Activated T-helper 2 cell treated with anti-CD3 and anti-CD28 coated beads, Interferon-gamma antibody, Interleukin-2, Interleukin-4, amounts not matched to agents 10 μg/mL and 5 μg/mL and 100 μg/mL, durations not matched to agents 14 hours and 24 hours and 36 hours (primary cell): ENCODE measurements at places on chromosomes 1 and 21.

DNA sequence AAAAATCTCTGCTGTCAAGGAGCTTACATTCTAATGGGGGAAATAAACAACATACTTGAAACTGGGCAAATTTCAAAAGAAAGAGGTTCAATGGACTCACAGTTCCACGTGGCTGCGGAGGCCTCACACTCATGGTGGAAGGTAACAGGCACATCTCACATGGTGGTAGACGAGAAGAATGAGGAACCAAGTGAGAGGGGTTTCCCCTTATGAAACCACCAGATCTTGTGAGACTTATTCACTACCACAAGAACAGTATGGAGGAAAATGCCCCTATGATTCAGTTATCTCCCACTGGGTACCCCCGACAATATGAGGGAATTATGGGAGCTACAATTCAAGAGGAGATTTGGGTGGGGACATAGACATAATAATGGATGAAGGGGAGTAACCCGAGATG, 226.4 kb downstream of the ZP4 start:
- no peaks in the 10 kb centered on the region for H3K36me3 ChIP-seq
- no peak for DNase-seq
- H3K4me1 ChIP-seq, result no peaks in the 10 kb centered on the region
- no peaks in the 10 kb centered on the region for H3K27me3 ChIP-seq

- no peaks in the 10 kb centered on the region for H3K36me3 ChIP-seq
- no peak overlapping the region for H3K27ac ChIP-seq
- peak; percentile 66 for DNase-seq
- H3K4me3 ChIP-seq, result no peak overlapping the region
- H3K27me3 ChIP-seq, result no peaks in the 10 kb centered on the region
Observed at GRCh38 chr1:151534662-151535278, 5.3 kb upstream of the TUFT1 start.

GRCh38 chr1:14182856-14183255, 415.6 kb upstream of the KAZN start:
- H3K27me3 ChIP-seq, result peaks cover 11% of the 10 kb centered on the region
- H3K36me3 ChIP-seq, result no peaks in the 10 kb centered on the region
- DNase-seq, result no peak
- no peaks in the 10 kb centered on the region for H3K4me1 ChIP-seq
- no peak overlapping the region for H3K27ac ChIP-seq

GRCh38 chr21:43354026-43354420, 72.9 kb downstream of the SIK1 start:
- H3K27me3 ChIP-seq, result no peaks in the 10 kb centered on the region
- no peaks in the 10 kb centered on the region for H3K36me3 ChIP-seq
- H3K4me1 ChIP-seq, result peaks cover 7% of the 10 kb centered on the region
- no peak overlapping the region for H3K4me3 ChIP-seq
- DNase-seq, result no peak

DNA sequence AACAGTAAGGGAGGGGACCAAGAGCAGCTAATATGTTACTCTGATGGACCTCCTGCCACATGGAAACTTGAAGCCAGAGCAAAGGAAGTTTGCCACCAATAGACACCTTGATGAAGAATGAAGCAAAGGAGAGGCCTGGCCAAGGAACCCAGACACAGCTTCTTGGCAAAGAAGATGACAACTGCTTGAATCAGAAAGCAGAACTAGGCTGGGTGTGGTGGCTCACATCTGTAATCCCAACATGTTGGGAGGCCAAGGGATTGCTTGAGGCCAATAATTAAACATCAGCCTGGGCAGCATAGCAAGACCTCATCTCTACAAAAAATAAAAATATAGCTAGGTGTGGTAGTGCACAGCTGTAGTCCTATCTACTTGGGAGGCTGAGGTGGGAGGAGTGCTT, 31.7 kb upstream of the CAPZB start:
- H3K27me3 ChIP-seq, result no peaks in the 10 kb centered on the region
- H3K27ac ChIP-seq, result no peak overlapping the region
- H3K36me3 ChIP-seq, result peaks cover 7% of the 10 kb centered on the region

- no peak overlapping the region for H3K27ac ChIP-seq
- H3K4me1 ChIP-seq, result no peaks in the 10 kb centered on the region
- H3K4me3 ChIP-seq, result no peak overlapping the region
- DNase-seq, result no peak
- H3K27me3 ChIP-seq, result no peaks in the 10 kb centered on the region
- H3K36me3 ChIP-seq, result no peaks in the 10 kb centered on the region
Observed at GRCh38 chr1:17359808-17360207, 12.2 kb upstream of the PADI6 start.

GRCh38 chr1:224613486-224613885, 2.6 kb upstream of the CNIH3 start:
- DNase-seq, result no peak
- H3K27me3 ChIP-seq, result peaks cover 78% of the 10 kb centered on the region
- H3K4me1 ChIP-seq, result peaks cover 22% of the 10 kb centered on the region
- no peaks in the 10 kb centered on the region for H3K36me3 ChIP-seq
- H3K4me3 ChIP-seq, result no peak overlapping the region

DNA sequence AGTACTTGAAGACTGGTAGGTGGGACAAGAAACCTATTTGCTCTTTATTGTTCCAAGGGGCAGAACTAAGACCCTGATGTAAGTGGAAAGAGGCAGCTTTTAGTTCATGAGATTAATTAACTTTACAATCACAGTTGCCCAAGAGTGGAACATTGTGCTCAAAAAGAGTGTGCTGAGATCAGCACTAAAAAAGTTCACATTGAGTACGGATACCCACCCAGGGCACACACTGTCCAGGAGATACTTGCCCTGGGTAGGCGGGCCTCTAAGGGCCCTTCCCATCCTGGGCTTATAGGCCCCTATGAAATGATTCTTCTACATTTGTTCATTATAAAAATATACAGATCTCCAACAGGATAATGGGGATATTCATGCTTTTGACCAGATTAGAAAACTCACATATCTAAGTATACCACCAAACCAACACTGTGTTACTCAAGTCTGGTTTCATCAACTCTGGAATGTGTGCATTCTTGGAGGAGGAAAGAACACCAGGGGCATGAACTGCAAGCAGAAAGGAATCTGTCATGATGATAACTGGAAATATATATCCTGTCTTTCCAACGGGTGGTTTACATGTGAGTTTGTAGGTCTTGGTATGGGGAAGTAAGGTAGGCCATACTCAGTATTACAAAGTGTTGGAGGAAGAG, 626.2 kb downstream of the SMYD3 start:
- no peaks in the 10 kb centered on the region for H3K4me1 ChIP-seq
- no peak overlapping the region for H3K4me3 ChIP-seq
- H3K27ac ChIP-seq, result no peak overlapping the region
- no peaks in the 10 kb centered on the region for H3K27me3 ChIP-seq

GRCh38 chr1:45512641-45513054, 9.0 kb downstream of the PRDX1 start:
- H3K4me3 ChIP-seq, result no peak overlapping the region
- H3K27me3 ChIP-seq, result no peaks in the 10 kb centered on the region
- H3K4me1 ChIP-seq, result peaks cover 21% of the 10 kb centered on the region

DNA sequence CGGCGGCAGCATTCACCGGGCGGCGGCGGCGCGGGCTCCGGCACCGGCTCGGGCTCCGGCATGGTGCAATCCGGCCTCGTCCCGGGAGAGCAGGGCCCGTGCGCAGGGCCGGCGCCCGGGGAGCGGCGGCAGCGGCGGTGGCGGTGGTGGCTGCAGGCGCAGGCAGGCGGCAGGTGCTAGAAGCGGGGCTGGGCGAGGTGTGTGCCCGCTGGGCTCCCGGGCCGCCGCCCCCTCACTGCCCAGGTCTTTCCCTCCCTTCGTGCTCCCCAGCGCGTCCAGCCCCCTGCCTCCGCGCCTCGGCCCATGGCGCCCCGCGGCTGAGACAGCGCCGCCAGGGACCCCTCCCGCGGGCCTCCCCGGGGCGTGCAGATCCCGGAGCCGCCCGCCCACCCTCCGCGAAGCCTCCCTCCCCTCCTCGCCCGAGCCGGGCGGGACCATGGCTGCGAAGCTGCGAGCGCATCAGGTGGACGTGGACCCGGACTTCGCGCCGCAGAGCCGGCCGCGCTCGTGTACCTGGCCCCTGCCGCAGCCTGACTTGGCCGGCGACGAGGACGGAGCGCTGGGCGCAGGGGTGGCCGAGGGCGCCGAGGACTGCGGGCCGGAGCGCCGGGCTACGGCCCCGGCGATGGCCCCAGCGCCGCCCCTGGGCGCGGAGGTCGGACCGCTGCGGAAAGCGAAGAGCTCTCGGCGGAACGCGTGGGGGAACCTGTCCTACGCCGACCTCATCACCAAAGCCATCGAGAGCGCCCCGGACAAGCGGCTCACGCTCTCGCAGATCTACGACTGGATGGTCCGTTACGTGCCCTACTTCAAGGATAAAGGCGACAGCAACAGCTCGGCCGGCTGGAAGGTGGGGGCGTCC, 492 bp downstream of the FOXO6 start:
- peaks cover 50% of the 10 kb centered on the region for H3K27me3 ChIP-seq
- no peak overlapping the region for H3K27ac ChIP-seq
- H3K4me3 ChIP-seq, result peak overlapping the region; percentile 32
- DNase-seq, result no peak

DNA sequence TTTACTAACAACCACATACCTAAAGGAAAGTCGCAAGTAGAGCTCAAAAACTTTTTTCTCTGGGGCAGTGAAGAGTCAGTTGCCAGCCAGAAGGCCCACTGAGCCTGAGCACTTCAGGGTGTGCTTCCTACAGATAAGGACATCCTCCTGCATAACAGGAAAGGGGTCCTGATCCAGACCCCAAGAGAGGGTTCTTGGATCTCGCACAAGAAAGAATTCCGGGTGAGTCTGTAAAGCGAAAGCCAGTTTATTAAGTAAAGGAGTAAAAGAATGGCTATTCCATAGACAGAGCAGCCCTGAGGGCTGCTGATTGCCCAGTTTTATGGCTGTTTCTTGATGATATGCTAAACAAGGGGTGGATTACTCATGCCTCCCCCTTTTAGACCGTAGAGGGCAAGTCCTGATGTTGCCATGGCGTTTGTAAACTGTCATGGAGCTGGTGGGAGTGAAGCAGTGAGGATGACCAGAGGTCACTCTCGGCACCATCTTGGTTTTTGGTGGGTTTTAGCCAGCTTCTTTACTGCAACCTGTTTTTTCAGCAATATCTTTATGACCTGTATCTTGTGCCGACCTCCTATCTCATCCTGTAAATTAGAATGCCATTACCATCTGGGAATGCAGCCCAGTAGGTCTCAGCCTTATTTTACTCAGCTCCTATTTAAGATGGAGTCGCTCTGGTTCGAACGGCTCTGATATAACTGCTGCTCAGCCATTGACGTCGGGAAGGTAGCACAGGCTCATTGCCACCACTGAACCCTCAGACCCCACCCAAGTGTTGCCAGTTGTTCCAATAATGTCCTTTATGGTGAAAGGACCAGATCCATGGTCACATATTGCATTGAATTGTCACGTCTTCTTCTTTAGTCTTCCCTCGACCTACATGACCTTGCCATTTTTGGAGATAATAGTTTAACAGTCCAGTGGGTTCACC, 96.6 kb upstream of the ERRFI1 start:
- no peaks in the 10 kb centered on the region for H3K27me3 ChIP-seq
- H3K4me1 ChIP-seq, result peaks cover 19% of the 10 kb centered on the region
- no peak for DNase-seq
- no peak overlapping the region for H3K4me3 ChIP-seq
- H3K36me3 ChIP-seq, result no peaks in the 10 kb centered on the region

DNA sequence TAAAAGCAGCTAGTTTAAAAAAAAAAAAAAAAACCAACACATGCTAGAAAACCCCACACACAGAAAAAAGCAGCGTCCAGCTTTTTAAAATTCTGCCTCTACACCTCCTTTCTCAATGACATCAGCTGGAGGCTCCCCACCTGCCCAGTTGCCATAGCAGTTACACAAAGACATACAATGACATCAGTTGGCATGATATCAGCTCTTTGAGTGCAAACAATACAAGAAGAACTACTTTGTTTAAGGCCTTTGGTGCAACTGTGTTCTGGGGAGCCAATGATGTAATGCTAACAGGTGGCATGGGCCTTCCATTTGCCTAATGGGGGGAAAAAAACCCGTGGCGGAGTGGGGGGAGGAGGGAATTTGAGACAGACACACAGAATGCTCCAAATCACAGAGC, 32.9 kb downstream of the DUSP10 start:
- DNase-seq, result peak; percentile 41
- H3K27me3 ChIP-seq, result no peaks in the 10 kb centered on the region
- H3K4me1 ChIP-seq, result peaks cover 65% of the 10 kb centered on the region
- H3K4me3 ChIP-seq, result peak overlapping the region; percentile 33
- H3K36me3 ChIP-seq, result peaks cover 57% of the 10 kb centered on the region

GRCh38 chr1:175757381-175758015, 14.1 kb upstream of the TNR start:
- H3K4me3 ChIP-seq, result no peak overlapping the region
- H3K36me3 ChIP-seq, result no peaks in the 10 kb centered on the region
- no peak overlapping the region for H3K27ac ChIP-seq
- no peaks in the 10 kb centered on the region for H3K4me1 ChIP-seq
- H3K27me3 ChIP-seq, result no peaks in the 10 kb centered on the region

- no peaks in the 10 kb centered on the region for H3K36me3 ChIP-seq
- no peaks in the 10 kb centered on the region for H3K27me3 ChIP-seq
- H3K27ac ChIP-seq, result no peak overlapping the region
- H3K4me1 ChIP-seq, result no peaks in the 10 kb centered on the region
- DNase-seq, result no peak
- H3K4me3 ChIP-seq, result no peak overlapping the region
Observed at GRCh38 chr1:17610713-17611112, 71.2 kb downstream of the ARHGEF10L start.

- no peaks in the 10 kb centered on the region for H3K36me3 ChIP-seq
- H3K4me3 ChIP-seq, result no peak overlapping the region
- no peak for DNase-seq
Observed at GRCh38 chr1:82225421-82226185, 424.9 kb downstream of the ADGRL2 start.
